ENCODE measurements at places on chromosomes 1 and 21.
A peak's percentile ranks its signal among the peaks of the same experiment; 100 is the strongest.

DNA sequence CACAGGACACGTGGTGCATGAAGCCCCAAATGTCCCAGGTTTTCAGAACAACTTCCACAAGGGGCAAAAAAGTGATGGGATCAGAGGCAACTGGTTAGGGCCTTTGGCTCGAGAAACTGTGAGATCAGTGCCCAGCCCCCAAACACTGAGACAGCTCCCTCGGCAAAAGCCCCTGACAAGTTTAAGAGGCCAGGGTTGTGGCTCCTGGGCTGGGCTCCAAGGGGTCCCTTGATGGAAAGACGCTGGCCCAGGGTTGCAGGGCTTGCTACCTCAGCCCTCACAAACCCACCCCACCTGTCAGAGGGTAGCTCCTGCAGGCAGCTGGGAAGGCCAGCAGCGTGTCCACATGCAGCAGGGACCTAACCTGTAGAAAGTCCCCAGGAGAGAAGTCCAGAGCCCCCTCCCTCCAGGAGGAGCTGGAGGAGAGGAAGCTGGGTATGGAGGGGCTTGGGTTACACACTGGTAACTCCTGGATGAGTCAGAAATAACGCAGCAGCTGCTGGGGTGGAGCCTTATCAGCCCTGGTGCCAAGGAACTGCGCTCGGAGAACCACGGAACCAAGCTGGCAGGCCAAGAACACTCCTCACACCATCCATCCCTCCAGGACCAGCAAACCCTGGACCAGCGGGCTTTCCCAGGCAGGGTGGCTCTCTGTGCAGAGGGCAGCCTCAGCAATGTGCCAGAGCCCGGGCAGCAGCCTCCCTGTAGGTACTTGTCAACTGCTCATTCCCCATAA, 37.5 kb downstream of the CTNNBIP1 start:
- DNase-seq, result no peak

DNA sequence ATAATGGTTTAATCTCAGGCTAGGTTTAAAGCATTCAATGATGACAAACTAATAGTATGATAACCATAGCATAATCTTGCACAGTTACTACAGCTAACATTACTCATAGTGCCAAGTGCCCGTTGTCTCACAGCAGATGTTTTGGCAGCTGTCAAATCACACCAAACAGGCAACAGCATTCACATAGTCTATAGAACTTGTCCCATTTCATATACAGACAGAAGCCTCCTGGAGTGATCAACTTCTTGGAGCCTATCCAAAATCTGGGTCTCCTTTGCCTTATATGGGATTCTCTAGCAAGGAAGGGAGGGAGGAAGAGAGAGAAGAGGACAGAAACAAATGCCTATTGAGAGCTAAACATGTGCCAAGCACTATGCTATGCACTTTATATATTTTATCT, 250.6 kb upstream of the ZP4 start:
- DNase-seq, result no peak

GRCh38 chr1:245209658-245210435, 55.1 kb downstream of the KIF26B start:
- no peak for DNase-seq

DNA sequence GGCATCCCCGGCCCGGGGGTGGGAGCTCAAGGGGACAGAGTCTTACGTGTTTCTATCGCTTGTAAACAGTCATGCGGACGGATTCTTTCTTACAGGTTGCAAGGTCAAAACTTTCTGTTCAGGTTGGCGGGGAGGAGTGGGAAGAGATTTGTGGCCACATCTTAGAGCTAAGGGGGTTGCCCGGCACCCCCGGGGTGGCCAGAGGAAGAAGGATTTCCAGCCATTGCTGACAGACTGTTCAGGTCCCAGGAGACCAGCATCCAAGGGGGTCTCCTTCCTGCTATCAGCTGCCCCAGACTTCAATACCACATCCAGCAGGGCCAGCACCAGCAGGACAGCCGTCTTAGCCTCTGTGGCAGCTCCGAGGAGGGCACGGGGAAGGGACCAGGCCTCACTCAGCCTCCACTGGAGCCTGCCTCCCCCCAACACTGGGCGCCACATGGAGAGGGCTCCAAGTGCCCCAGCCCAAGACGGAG, 52.0 kb downstream of the KIF21B start:
- no peak for DNase-seq

DNA sequence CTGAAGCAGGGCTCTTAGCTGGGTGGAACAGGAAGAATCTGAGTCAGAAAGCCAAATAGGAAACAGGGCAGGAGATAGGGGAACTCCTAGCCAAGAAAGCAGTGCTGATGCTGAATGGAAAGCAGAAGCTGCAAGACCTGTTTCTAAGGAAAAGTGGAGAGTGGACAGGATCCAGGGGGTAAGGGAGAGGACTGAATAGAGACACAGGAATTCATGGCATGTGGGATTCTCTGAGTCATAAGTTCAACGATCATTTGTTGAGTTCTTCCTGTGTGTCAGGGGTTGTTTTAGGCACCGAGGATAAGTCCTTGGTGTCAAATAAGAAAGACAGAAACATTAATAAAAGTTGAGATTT, 153.8 kb upstream of the FGGY start:
- peak; percentile 59 for DNase-seq

All from NT2/D1 (cell line).